ENCODE measurements at places on chromosomes 1 and 21.

DNA sequence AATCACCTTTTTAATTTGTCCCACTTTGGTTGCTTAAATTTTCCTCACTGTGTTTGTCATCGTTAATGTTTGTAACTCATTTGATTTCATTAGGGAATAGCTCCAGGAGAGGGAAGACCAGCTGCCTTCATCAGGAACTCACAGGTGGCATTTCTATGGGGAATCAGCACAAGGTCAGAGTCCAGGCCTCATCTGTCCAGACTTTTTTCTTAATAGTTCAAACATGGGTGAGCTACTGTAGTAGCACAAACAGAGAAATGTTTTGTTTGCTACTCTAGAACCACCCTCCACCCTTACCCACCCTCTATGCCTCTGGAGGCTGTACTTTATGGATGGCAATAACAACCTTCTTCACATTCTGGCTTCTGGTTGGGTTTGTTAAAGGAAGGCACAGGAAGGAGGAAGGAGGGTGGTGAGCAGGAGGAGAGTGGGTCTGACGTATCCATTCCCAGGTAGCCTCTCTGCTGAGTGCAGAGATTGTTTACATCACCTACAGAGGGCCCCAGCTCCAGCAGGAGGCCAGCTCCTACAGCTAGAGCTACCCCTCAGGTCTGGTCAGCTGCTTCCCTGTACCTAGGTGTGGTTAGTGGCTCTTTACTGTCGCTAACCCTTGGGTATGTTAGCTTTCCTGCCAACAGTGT lies 8.1 kb upstream of the TEDDM1 start:
- no peak for DNase-seq

GRCh38 chr21:46437096-46437498 lies 21.6 kb upstream of the DIP2A start:
- DNase-seq, result no peak

DNA sequence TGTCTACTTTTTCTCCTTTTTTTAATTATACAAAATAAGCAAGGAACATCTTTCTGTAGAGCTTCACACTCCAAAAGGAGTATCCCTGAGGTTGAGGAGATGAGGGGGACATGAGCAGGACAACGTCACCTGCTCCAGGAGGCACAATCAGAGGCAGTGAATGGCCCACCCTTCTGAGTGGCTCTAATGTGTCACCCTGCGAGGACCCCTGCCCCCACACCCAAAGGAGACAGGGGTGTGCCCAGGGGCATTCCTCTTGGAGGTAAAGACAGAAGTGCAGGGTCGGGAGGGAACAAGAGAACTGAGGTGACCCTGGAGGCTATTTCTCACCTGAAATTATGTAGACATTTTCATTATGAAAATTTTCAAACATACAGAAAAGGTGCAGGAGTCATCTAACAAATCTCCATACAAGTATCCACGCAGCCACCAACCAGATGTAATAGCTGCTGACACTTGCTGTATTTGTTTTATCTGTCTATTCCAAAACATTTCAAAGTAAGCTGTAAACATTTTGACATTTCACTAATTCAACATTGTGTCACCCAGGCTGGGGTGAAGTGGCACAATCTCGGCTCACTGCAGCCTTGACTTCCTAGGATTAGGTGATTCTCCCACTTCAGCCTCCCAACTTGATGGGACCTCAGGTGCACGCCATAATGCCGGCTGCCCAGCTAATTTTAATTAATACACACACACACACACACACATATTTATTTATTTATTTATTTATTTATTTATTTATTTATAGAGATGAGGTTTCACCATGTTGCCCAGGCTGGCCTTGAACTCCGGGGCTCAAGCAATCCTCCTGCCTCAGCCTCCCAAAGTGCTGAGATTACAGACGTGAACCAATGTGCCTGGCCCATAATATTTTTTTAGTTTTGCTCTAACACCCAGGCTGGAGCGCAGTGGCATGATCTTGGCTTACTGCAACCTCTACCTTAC lies 70.7 kb downstream of the RUNX3 start:
- DNase-seq, result no peak

DNA sequence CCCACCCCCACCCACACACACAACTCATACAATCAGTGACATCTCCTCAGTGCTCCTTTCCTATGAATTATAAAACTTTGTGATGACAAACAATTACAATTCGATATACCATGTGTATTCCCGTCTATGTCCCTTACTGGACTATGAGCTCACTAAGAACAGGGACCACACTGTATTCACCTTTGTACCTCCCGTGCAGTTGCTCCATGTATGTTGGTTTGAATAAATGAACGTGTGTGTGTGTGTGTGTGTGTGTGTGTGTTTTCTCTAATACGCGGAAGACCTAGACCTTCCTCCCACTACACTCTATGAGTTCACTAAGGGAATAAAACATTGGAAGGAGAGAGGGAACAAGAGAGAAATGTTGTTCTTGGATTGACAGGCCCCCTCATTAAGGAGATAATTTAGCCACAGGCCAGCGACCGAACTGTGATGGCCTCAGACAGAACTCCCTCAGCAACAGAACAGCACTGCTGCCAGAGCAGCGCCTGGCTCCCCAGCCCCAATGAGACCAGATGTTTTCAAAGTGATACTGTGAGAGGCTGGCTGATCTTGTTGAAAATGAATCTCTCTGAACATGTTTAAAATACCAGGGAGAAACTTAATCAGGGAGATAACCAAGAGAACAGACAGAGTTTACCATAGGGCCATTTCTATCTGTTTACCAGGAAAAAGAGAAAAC lies 21.7 kb downstream of the BCAR3 start:
- no peak for DNase-seq

GRCh38 chr1:112265931-112266330 lies 130.1 kb upstream of the CTTNBP2NL start:
- DNase-seq, result no peak

- DNase-seq, result no peak
These were observed 113.9 kb downstream of the ATG4C start for GRCh38 chr1:62897788-62898187.

GRCh38 chr1:107706182-107706581 lies 258.8 kb downstream of the VAV3 start:
- no peak for DNase-seq

DNA sequence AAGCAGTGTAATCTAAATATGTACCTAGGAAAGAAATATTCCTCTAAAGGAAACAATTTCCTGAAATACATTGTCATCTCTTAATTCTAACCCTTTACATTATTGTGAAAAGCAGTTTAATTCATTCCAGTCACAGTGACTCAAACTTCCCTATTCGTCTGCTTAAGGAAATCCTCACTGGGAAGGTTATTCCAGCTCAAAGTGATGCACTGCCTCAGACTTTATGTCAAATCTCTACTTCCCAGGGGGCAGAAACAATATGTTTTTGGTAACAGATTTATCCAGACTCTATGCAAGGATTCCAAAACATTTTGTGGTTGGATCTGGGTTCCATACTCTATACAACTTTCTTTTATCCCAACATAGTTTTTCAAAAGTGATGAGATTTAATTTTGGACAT lies 145.2 kb downstream of the NTMT2 start:
- no peak for DNase-seq
